Omental fat pad (tissue), 4 donors: ENCODE measurements at places on chromosomes 5 and 9.

GRCh38 chr9:134570151-134570621, 71.4 kb upstream of the COL5A1 start:
- no peak for DNase-seq

GRCh38 chr5:116865651-116866050, 291.0 kb upstream of the SEMA6A start:
- no peak for DNase-seq

- DNase-seq = no peak
These were observed 700.7 kb upstream of the GRAMD2B start for GRCh38 chr5:125722550-125722949.

DNA sequence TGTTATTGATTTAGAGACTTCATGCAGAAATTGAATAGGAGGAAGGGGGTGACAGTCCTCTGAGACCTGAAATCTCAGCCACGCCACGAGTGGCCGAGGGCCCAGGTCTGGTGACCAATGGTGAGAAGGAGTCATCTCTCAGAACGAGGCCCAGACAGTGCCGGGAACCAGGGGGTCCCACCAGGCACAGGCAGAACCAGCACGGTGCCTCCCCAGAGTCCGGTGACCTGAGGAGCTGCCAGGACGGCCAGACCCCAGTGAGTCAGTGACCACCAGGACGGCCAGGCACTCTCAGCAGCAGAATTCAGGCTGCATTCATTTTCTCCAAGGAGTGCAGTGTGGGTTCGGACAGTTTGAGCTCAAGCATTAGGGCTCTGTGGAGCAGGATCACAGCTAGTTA, 43.8 kb upstream of the NKD2 start:
- no peak for DNase-seq

DNA sequence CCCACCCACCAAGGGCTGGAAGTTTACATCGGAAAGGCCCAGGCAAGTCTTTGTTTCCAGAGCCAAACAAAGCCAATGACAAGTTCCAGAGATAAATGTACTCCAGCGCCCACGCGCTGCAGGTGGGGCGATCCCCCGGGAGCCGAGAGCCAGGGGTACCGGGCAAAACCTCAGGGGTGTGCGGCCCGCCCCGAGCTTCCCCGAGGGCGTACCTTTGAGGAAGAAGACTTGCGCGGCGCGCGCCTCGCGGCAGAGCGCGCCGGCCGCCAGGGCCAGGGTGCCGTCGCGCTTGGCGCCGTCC, 671 bp downstream of the DUSP1 start:
- DNase-seq = no peak

DNA sequence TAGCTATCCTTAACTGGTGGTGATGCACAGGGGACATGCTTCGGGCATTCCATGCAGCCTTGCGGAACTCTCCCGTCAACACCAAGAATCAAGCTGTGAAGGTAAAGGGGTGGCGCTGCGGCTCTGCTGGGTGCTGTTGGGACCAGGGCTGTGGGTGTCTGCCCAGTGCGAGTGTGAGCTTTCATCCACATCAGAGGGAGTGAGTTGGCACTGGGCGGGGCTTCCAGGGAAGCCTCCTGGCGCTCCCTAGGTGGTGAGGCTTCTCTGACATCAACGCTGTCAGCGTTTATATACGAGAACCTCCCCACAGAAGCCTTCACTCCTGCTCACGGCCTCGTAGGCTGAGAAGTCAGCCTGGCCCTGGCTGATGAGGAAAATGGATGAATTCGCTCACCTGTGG, 11.7 kb downstream of the ARPC5L start:
- DNase-seq = no peak

GRCh38 chr5:40332970-40333369, 346.7 kb upstream of the PTGER4 start:
- no peak for DNase-seq

- DNase-seq = no peak
These were observed 470.5 kb downstream of the PDE4D start for GRCh38 chr5:59423021-59423420.

- DNase-seq = no peak
These were observed 522.7 kb downstream of the NR2F1-AS1 start for GRCh38 chr5:93058309-93058708.

DNA sequence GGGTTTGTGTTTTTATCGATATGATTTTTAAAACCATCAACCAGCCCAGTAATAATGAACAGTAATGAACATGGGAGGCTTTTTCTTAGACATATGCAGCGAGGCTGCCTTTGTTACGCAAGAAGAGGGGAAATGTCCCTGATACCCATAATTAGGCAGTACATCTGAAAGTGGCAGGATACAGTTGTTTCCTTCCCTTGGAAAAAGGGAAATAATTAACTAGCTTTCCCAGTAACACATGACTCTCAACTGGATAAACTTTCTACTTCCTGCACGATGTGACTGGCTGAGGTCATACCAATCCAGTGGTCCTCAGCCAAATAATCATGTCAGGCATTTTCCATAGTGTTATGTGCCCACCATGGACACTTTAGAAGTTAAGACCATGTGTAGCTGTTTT, 431.6 kb upstream of the C9orf72 start:
- no peak for DNase-seq

DNA sequence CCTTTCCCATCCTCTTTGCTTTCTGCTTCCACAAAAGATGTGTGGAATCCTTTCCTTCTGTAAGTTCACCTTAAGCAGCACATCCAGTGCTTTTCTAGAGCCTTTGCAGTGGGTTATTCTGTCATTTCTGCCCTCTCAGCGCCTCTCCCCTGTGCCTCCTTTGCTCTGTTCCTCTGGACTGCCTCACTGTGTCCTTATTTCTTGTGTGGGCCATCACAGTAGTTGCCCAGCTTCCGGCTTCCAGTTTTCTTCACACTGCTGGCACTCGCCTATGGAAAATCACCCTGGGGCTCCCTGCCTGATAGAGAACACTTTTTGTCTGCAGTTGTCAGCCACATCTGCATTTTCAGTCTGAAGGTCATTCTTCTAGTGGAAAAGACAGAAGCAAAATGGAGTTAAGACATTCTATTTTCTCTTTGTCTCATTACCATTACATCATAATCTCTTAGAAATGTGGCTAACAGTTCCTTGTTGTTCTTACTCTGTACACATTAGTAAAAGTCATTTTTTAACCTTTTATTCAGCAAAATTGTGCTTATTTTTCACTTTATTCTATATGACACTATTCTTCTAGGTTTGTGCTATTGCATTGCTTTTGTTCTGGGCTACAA, 64.1 kb upstream of the ZNF608 start:
- no peak for DNase-seq

DNA sequence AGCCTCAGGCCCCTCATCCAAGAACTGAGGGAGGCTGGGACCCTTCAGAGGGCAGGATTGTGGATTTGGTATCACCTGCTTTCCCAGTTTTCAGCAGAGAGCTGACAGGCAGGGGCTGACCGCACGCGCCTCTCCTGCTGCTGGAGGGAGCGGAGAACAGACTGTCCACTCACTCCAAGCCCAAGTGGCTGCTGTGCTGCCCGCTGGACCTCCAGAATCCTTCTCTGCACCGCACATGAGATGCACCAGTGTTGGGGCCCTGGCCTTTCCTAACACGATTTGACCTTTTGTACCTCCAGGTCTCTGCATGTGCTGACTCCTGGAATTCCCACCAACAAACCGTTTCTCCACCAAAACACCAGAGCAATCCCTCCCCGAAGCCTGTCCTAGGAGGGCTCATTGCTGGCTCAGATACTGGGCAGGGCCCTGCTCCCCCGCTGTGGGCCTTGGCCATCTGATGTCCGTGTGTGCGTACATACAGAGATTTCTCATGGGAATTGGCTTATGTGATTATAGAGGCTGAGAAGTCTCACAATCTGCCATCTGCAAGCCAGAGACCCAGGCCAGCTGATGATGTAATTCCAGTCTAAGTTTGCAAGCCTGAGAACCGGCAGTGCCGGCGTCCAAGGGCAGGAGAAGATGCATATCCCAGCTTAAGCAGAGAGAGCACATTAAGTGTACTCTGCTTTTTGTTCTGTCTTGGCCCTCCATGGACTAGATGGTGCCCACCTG, 141.7 kb downstream of the GADD45G start:
- DNase-seq = no peak

DNA sequence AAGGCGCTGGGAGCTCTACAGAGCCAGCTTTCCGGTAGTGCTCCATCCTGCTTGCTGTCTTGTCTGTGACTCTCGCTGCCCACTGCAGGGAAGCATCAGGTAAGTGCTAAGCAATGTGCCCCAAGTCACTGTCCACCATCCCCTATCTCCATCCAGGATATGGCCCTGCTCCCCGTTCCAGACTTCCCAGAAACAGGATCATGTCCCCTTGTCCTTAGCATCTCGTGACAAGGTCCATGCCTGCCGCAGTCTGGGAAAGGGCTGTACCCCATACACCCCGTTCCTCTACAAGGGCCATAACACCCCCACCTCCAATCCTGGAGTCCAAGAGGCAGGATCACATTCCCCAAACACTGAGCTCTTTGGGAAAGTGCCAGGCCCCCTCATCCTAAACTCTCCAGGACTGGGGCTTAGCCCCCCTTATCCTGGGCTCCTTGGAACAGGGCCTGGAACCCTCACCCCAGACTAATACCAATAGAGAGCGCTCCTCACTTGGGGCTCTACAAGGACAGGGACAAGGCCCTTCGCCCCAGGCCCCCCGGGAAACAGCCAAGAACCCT, 566 bp downstream of the RPP25L start:
- no peak for DNase-seq

- DNase-seq = no peak
These were observed 59.2 kb downstream of the AP3B1 start for GRCh38 chr5:78235289-78235688.

DNA sequence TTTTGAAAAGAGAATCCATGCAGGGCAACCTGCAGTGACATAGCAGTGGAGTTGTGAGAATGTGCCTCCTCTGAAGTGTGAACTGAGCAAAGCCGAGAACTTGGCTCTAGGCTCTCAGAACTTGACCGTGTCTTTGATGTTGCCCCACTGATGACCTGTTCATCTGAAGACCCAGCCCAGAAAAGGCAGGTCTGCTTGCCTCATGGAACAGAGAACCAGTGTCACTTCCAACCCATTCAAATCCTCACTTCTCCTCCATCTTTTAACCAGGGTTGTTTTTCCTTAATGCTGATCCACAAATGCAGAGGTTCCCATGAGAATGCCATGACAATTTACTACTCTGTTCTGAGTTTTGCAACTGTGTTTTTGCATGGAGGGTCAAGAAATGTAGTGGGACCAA, 155.4 kb downstream of the MED10 start:
- DNase-seq = no peak

- DNase-seq = no peak
These were observed 19.7 kb downstream of the TTC39B start for GRCh38 chr9:15287309-15287708.

- DNase-seq = no peak
These were observed 1048.7 kb upstream of the WWC1 start for GRCh38 chr5:167242701-167243100.

GRCh38 chr5:136236479-136237083, 43.6 kb upstream of the SMIM32 start:
- DNase-seq = no peak

GRCh38 chr5:67855523-67855922, 360.0 kb upstream of the PIK3R1 start:
- no peak for DNase-seq

GRCh38 chr5:159894149-159894720, 22.0 kb upstream of the ADRA1B start:
- DNase-seq = no peak

- no peak for DNase-seq
These were observed 90.3 kb downstream of the ANKRD55 start for GRCh38 chr5:56142614-56143372.

GRCh38 chr9:106868565-106868964, 5.6 kb downstream of the ZNF462 start:
- no peak for DNase-seq

- no peak for DNase-seq
These were observed 153.2 kb upstream of the MAST4 start for GRCh38 chr5:66442951-66443445.

- no peak for DNase-seq
These were observed 14.3 kb upstream of the OLFM1 start for GRCh38 chr9:135073081-135073740.

- peak; percentile 38 for DNase-seq
These were observed at the start of gene RAI14 for GRCh38 chr5:34656001-34656699. RAI14 (plus strand) TSS chr5:34656328; CDS start chr5:34686920, 30,592 bp downstream.

DNA sequence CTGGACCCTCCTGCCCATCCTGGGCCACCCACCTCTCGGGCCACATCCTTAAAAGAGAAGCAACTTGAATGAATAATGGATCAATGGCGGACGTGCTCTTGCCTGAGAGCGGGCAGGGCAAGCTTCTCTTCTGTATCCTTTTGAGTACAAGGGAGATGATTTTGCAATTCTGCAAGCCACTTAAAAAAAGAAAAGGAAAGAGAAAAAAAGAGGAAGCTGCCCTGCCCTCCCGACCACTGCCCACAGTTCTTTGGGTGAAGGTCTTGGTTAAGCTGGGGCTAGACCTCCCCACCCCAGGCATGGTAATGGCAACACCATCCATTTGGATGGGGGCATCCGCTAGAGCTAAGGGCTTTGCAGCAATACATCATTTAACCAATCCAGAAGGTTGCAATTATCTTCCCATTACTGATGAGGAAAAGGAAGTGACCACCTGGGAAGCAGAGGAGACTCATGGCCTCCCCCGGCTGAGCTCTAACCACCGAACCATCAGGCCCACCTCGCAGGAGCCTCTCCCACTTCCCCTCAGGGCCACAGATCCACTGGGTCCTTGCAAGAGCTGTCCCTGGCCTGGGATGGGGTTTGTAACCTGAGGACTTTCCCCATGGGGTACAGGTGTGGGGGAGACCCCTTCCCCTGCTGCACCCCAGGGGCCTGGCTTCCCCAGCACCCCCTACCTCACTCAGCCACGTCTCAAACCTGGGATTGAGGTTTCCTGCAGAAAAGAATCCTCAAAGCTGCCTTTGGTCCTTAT, 27.8 kb upstream of the LAMC3 start:
- no peak for DNase-seq

- DNase-seq = no peak
These were observed 73.3 kb downstream of the SLCO4C1 start for GRCh38 chr5:102222772-102223171.
